NCI-H1092 (cell line): ENCODE measurements at places on chromosomes 3 and 15.
A peak's percentile ranks its signal among the peaks of the same experiment; 100 is the strongest.

DNA sequence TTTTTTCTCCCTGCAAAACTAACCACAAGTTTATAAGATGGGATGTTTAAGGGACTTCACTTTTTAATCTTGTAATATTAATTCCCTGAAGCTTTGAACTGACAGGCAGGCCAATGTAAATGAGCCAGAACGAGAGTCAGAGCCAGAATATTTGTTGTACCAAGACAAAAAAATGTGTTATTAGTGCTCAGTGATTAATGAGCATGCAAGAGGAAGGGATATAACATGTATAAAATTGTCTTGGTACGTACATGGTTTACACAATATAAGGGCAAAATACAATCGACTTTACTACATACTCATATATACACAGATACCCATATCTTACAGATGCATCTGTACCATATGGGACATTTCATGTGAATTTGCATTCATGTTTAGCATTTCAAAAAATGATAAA lies 331.2 kb downstream of the MECOM start:
- DNase-seq: no peak

DNA sequence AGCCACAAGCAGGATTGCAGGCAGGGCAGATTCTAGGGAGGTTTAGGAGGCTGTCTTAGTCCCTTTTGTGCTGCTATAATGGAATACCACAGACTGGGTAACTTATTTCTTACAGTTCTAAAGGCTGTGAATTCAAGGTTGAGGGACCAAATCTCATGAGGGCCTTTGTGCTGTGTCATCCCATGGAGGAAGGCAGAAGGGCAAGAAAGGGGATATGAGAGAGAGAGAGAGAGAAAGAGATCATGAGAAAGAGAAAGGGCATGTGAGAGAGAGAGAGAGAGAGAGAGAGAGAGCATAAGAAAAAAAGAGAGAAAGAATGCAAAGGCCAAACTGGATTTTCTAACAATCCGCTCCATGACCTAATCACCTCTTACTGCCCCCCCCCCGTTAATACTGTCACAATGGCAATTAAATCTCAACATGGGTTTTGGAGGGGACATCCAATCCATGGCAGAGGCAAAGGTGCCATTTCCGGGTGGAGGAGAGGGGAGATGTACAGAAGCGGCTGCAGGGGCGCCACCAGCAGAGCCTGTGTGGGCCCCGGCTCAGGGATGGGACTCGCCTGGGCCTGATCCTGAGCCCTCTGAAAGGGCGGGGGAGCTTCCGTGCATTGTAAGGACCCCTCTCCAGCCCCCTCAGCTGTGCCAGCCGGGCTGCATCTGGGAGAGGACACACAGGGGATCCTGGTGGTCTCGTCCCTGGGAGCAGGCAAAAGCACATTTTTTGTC lies 20.5 kb downstream of the MRPS11 start:
- no peak for DNase-seq

GRCh38 chr3:38152609-38153008 lies 12.7 kb upstream of the OXSR1 start:
- DNase-seq: no peak

GRCh38 chr15:42314818-42315217 lies 41.6 kb upstream of the TMEM87A start:
- DNase-seq: no peak

DNA sequence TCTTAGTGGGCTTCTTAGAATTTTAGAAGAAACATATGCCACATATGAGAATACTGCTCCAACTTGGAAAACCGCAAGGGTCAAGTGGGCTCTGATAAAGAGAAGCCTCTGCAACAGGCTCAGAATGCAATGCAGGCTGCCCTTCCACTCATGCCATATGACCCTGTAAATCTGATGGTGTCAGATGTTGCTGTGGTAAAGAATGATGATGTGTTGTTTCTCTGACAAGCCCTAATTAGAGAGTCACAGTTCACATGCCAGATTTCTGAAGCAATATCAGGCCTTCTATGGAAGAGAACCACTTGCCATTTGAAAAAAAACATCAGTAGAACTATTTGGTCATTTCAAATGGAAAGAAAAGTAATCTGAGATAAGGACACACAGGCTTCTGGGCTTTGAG lies 749.6 kb downstream of the AGBL1 start:
- no peak for DNase-seq

DNA sequence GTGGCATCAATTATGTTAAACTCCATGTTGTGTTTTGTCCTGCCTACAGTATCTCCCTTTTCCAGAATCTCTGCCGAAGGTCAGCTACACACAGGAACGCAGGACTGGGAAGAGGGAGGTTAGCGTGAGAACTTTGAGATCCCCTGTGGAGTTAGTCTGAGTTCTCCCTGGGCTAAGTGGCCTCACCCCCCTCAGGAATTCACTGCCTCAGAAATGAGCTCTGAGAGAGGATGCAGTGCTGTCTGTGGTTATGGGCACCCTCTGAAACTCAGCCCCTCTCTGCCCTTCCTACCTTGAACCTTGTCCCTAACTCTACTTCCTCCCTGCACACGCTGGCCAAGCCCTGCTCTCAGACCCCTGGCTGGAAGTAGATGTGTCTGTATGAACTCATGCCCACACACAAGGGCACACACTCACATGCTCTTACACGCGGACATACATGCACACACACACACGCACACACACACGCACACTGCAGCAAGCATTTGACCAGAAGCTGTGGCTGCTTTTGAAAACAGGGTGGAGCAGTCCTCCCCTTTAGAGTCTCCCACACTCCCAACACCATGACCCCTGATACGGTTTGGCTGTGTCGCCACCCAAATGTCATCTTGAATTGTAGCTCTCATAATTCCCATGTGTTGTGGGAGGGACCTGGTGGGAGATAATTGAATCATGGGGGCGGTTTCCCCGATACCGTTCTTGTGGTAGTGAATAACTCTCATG lies 5.3 kb upstream of the VIPR1 start:
- no peak for DNase-seq

DNA sequence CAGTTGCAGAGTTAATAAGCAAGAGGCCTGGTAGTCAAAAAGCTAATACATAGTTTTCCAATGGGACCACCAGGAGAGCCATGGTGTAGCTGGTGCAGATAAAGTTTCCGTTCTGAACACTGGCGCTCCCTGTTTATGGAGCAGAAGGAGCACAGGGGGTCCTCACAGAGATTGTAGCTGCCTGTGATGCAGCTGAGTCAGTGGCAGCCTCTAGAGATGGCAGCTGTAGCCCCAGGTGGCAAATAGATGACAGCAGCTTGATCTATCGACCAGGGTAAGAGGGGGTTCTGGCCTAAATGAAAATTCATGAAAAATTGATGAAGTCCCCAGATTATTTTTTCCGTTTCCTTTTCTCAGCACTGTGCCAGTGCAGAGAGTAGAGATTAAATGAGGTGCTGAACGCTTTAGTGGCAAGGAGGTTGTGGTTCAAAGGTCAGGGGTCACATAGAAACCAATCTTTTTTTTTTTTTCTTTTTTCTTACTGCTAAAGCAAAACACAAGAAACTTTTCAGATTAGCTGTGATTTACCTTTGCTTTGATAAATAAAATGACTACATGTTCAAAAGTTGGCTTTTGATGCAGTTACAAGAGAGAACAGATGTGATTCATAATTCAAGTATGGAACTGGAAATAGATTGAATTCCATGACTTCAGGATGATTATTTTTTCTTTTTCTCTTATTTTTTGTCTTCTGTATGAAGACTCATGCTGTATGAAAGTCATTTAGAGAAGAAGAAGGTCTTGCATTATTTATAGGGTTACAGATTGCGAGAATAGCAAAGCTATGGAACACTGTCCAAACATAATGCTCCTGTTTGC lies 63.3 kb downstream of the ROBO2 start:
- no peak for DNase-seq

DNA sequence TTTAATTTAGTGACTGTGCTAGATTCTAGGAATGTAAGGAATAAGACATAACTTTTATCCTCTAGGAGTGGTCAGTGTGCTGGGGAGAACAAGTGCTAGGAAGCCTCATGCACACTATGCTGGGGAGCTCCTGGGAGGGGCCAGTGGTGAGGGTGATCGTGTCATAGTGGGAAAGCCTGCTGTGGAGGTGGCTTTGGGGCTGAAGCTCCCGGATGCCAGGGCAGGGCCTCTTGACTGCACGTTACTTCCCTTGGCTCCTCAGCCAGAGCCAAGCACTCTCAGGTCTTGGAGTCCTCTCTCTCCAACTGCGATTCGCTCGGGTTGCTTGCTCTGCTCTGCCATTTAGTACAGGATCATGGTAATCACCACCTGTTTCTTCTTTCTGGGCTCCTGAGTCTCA lies 33.6 kb downstream of the SQOR start:
- no peak for DNase-seq

- DNase-seq: no peak
These were observed 123.4 kb upstream of the LRRN1 start for GRCh38 chr3:3675801-3676200.

DNA sequence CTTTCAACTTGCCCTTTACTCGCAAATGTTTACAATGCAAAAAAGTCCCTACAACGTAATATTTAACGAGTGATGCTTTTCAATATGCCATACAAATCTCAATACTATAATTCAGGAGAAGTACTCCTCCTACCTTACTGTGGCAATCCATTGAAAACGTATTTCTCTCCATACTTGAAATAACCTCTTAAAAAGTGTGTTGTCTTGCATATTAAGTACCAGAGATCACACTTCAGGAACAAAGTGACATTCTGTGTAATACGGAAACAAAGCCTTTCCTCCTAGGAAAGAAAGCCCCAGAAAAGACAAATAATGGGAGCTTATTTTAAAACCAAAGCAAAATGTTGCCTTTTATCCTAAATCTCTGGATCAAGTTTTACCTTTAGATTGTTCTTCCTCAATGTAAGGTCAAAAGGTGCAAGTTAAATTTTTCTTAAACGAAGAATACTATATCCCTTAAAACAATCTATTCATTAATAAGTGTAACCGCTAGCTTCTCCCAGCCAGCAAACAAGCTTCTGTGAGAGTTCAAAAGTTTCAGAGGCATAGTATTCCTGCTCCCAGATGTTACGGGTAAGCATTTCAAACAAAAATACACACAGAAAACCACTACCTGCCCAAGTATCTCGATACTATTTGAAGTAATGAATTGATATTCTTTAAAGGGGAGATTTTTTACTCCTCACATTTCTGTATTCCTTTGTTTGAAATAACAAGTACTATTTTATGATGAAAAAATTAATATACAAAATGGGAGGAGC lies 1.7 kb downstream of the TJP1 start:
- no peak for DNase-seq

DNA sequence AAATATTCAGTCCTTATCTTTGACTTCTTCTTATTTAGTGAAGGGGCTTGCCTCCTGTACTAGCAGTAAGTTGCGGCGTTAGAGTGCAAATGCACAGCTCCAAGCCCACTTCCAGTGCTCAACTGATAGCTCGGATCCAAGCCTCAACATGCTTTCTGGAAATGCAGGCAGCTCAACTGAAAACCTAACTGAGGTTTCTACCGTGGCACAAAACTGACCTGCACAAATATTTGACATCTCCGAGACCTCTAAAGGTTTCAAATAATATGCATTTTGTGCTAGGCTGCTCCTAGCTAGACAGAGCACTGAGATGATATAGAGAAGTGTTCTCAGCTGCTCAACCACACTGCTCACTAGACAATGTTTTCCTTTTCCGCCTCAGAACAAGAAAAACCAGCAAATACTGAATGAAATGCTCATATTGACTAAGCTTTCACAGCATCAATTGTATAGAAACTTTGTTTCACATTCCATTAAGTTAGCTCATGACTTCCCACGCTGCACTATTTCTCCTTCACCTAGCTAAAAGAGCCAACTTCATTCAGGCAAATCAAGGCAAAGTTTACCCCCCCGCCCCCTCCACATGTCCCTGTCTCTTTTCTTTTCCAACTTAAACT lies 822 bp downstream of the ZNF385D start:
- DNase-seq: no peak

GRCh38 chr15:47744973-47745372 lies 27.7 kb downstream of the SEMA6D start:
- no peak for DNase-seq

- DNase-seq: no peak
These were observed 86.2 kb upstream of the FRMD4B start for GRCh38 chr3:69472093-69472492.

- peak; percentile 13 for DNase-seq
These were observed 1.9 kb upstream of the LOXL1 start for GRCh38 chr15:73924171-73924921.

DNA sequence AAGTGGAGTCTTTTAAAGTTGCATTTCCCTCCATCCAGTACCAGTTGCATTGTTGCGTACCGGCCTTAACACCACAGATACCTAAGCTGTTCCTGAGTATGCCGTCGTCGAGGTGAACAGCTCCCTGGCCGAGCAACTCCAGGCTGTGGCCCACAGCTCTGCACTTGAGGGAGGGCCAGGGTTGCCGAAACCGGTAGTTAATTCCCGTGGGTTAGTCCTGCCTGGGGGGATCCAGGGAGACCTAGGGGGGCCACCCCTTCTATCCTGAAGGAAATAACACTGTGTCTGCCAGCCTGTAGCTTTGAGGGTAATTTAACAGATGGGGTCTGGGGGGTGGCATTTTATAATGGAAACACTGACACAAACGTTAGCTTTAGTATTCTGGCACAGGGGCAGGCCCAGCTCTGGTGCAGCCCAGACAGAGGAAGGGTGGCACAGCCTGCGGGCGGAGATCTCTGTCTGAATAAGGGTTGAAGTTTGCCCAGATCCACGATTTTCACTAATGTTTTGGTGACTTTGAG lies 60.8 kb downstream of the RGMA start:
- DNase-seq: no peak

- DNase-seq: no peak
These were observed 30.9 kb downstream of the PML start for GRCh38 chr15:74025436-74025835.

DNA sequence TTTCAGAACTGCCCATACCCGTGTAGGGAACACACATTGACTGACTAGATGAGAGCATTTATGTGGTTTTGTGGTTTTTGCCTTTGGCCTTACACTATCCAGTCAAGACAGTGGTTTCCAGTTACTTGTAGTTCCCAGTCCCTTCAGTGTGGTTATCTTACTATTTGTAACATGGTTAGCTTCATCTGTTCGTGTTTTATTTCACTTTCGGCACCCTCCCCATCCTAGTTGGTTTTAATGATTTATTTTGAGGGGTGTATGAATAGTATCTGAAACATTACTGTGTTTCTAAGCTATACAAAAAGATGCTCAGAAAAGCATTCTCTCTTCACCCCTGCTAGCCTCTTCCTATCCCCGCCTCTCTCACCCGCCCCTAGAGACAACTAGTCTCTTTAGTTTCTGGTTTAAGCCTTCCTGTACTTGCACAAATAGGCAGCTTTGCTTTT lies 14.1 kb downstream of the LYSMD4 start:
- no peak for DNase-seq

- no peak for DNase-seq
These were observed 1016.0 kb downstream of the MCTP2 start for GRCh38 chr15:95247071-95247984.
